ENCODE measurements at places on chromosomes 16 and 17.

GRCh38 chr16:66399031-66399430, 28.1 kb upstream of the BEAN1 start:
- DNase-seq, result no peak

DNA sequence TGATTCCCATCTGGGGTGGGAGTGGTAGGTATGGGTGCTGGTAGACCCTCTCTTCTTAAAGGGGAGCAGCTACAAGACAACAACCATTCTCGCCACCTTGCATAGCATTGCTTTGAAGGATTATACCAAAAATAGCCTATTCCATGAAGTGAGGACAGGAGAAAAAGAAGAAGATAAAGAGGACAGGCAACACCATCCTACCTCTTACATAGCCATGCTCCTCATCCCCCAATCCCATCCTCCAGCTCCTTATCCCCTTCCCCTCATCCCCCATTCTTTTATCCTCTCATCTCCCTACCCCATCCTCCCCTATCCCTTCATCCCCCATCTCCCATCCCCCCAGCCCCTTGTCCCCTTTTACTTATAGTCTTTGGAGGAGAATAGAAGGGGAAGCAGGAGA, 29.1 kb downstream of the CCDC182 start:
- DNase-seq, result no peak

- DNase-seq, result no peak
These were observed 380.6 kb downstream of the GRIN2A start for GRCh38 chr16:9801651-9802050.

- no peak for DNase-seq
These were observed 268.5 kb downstream of the GRIN2A start for GRCh38 chr16:9913604-9914326.

DNA sequence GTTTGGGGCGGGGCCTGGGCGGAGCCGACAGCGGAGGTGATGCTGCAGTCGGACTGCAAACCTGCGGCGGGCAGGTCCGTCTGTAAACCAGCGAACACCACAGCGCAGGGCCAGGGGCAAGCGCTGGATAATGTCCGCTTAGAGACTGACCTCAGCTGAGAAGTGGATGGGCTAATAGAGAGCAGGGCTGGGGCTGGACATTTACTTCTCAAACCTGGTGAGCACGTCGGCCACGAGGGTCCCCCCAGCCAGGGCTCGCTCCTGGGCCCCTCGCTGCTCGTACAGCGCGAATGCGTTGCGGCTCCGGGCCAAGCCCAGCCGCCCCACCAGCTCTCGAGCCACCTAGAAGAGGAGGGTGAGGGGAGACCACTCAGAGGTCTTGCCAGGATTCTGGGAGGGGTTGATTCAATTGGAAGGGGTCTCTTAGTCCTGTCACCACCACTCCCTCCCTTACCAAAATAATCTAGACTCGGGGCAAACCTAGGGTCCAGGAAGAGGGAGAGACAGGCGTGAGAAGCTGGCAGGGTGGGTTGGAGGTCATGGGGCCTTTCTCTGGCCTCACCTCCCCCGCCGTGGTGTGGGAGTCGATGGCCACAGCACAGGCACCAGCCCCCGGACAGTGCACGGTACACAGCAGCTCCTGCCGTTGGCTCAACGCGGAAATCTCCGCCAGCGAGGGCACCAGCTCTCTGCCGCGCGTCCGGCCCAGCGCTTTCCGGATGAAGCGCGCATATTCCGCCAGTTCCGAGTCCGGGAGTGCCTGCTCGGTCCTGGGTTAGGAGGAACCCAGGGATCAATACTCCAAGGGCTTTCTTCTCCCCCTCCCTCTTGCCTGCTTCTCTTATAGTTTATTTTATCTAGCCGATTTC, 5.8 kb downstream of the PLEKHH3 start:
- DNase-seq, result no peak

DNA sequence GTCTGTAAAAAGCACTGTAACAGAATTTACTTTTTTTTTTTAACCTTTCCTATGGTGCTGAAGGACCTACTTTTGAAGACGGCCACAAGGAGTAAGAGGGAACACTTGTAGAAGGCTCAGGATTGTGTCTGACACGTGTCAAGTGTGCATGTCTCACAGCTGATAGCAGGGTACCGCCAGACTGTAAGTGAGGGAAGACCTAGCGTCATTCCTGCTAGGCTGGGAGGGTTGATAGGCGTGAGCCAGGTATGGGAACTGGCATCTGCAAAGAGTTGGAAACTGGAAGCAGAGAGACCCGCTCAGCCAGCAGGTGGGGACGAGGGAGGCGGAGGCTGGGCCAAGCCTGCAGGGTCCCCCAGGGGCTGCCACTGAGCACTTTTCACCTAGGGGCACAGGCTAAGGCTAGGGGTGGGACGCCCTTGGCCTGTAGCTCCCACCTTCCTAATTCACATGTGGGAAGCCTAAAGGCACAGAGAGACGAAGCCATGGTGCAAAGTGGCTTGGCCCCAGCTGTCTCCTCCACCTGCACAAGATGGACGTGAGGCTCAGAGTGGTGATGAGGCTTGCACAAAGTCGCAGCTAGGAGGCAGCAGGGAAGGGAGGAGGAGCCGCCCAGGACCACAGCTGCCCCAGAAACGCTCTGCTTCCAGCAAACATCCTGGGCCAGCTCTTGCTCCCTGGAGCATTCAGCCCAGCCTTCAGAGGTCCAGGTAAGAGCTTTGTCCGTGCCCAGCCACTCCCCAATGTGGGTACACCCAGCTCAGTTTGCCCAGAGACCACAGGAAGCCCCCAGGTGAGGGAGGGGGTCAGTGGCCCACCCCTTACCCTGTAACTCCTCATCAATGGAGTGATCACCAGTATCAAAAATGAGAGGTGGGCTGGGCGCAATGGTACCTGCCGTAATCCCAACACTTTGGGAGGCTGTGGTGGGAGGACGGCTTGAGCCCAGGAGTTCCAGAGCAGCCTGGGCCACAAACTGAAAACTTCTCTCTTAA, 18.9 kb downstream of the VASN start:
- no peak for DNase-seq

DNA sequence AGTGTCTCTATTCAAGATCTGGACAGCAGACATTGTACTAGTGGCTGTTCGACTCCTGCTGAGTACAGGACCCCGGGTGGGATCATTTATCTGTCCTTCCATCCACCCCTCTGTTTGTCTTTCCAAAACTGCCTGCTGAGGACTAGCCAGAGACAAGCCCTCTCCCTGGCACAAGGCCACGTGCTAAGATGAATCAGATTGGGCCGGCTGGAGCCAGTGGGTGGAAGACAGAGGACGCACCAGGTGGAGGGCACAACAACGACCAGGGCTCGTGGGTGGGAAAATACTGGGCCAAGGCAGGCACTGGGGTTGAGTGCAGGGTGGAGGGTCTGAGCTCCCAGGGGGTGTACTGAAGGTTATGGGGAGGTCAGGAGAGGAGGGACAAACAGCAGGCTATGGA, 1.4 kb upstream of the CA7 start:
- no peak for DNase-seq

DNA sequence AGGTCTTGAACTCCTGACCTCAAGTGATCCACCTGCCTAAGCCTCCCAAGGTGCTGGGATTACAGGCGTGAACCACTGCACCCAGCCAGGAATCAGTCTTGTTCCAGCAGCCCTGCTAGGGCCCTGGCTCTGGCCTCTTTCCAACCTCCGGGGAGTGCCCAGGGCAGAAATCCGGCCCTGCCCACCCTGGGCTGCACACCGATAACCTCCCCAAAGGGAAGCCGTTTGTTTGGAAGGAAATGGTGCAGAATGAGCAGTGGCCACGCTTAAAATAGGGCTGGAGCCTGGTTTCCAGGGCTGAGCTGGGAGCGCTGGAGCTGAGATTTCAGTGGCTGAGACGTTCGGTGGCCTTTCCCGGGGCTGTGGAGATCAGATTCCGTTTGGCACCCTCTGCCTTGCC, 17.8 kb upstream of the EMP2 start:
- DNase-seq, result no peak

DNA sequence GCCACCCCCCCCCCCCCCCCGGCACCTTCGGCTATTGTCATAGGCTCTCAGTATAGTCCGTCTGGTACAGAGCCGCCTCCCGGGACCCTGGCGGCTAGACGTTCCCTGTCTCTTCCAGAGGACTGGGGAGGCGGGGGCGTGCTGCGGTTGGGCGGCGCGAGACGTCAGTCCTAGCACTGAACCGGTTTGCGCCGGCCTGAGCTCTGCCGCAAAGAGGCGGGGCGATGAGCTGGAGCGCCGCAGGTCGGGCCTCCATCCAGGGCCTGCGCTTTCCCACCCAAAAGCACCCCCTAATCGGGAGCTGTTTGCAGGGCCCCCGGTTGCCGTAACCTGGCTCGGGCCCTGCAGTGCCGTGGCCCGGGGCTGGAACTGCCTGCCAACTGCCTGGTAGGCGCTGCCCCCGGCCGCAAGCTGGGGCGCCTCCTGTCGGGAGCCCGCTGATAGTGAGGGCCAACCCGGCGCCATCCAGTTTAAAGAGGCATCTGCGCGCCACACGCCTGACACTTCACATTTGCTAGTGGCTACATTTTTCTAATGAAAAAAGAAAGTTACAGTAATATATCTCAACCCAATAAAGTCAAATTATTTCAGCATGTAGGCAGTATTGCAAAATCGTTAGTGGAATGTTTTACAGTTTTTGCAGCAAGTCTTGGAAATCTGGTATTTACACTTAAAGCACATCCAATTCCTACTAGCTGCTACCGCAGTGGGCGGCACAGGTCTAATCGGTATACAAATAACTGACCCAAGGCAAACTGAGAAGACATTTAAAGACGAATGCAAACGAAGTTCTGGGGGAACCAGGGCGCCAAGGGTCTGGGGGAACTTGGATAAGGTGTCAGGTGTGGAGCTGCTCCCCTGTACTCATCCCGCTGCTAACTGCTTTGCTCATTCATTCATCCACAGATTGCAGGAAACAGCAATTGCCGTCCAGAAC, 753 bp upstream of the USP22 start:
- peak; percentile 88 for DNase-seq

- DNase-seq, result no peak
These were observed 33.0 kb upstream of the FOXJ1 start for GRCh38 chr17:76174037-76174436.

- no peak for DNase-seq
These were observed 20.3 kb upstream of the CD300E start for GRCh38 chr17:74643826-74644225.

- no peak for DNase-seq
These were observed 23.3 kb upstream of the NOG start for GRCh38 chr17:56570199-56570598.

- no peak for DNase-seq
These were observed 5.4 kb downstream of the PIGL start for GRCh38 chr17:16222406-16222805.

- DNase-seq, result no peak
These were observed 812.3 kb downstream of the CDH11 start for GRCh38 chr16:64309398-64310110.

GRCh38 chr16:80620736-80621605, 80.2 kb downstream of the DYNLRB2 start:
- DNase-seq, result no peak

GRCh38 chr16:5065813-5066212, at the start of gene C16orf89:
Gene C16orf89, minus strand, starts transcription at chr16:5065956. Its CDS starts 48 bp downstream, at chr16:5065908.
- no peak for DNase-seq

- DNase-seq, result no peak
These were observed 10.9 kb downstream of the HAS3 start for GRCh38 chr16:69116256-69116875.

- DNase-seq, result no peak
These were observed 4.1 kb downstream of the INPP5K start for GRCh38 chr17:1512351-1512750.

- DNase-seq, result no peak
These were observed 252.7 kb downstream of the PMP22 start for GRCh38 chr17:15012351-15012980.

DNA sequence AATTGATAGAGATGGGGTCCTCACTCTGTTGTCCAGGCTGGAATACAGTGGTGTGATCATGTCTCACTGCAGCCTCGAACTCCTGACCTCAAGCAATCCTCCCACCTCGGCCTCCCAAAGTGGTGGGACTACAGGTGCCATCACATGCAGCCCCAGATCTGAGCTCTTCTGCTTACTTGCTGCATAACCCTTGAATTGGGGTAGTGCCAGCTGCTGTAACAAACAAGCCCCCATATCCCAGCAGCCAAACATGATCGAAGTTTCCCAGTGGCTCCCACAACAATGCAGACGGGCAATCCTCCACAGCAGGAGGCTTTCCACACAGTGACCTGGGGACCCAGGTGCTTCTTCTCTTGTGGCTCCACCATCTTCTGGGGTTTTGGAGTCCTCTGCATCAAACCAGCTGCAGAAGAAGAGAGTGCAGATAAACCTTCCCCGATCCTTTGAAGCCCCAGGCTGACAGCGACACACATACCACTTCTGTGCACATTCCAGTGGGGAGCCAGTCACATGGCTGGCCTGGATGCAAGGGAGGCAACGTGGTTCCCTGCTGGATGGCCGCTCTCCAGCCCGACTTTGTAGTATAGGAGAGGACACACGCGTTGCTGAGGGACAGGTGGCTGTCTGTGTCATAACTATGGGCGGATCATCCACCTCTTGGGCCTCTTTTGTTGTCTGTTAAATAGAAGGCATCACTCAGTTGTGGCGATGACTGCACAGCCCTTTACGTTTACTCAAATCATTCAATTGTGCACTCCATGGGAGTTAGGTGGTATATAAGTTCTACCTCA, 16.7 kb downstream of the SBK1 start:
- no peak for DNase-seq

GRCh38 chr17:76262732-76263344, 2.3 kb upstream of the UBALD2 start:
- DNase-seq, result no peak

DNA sequence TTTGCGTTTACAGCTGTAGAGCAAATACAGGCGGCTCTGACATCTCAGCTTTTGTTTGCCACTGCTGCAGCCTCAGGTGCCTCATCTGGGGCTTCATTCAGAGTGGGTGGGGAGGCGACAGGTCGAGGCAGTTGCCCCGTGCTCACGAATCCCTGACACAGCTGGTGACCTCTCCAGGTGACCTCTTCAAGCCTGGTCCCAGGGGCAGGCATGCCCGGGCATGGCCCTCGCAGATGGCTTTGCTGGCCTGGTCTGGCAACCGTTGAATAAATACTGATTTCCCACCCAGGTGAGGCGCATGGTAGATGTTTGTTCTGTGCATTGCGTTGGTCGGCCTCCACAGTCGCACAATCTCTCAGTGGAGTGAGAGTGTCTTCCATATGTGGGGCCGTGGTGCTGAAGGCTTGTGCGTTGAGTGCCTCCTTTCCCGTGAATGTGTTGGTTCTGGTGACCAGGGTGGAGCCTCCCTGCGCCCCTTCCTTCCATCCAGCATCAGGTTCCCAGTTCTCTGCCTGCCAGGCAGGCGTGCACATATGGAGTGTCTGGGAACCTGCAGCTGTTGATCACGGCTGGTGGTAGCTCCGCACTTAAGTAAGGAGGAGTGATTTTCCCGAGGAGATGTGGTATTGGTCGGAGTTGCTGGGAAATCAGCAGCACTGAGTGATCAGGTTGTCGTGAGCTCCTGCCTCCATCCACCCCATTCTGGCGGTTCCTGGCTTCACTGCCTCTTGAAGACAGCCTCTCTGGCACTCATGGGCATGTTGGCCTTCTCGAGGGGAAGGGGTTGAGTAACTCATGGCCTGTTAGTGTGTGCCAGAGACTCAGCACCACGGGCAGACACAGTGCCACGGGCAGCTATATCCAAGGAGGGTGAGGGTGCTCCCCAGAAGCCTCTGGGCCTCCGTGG, 149.7 kb downstream of the RPTOR start:
- no peak for DNase-seq
